ENCODE measurements at places on chromosomes 11 and 22. TPM values are rescaled to one million over a fixed set of nuclear protein-coding genes. Genes with fewer than 3 reads are reported as not detected.

The DDTL gene
- total RNA-seq = 4.7 TPM

The CEP126 gene
- total RNA-seq = 0.40 TPM

The MEN1 gene
- 9.2 TPM for total RNA-seq

The OR4D5 gene
- total RNA-seq = not detected

The LDHAL6A gene
- not detected for total RNA-seq

The DNAJB13 gene
- total RNA-seq = 0.79 TPM

The FOLR2 gene
- not detected for total RNA-seq

The CABP7 gene
- total RNA-seq = not detected

The RAB39A gene
- total RNA-seq = 0.13 TPM

The GRAMD1B gene
- total RNA-seq = not detected

The PRDX5 gene
- 333 TPM for total RNA-seq

The OVCH2 gene
- not detected for total RNA-seq

The PDE2A gene
- total RNA-seq = not detected

The SAMM50 gene
- 65.1 TPM for total RNA-seq

The F2 gene
- total RNA-seq = not detected

The WNT11 gene
- total RNA-seq = not detected

The RBM14 gene
- 19.9 TPM for total RNA-seq

The KRTAP5-2 gene
- total RNA-seq = not detected

The PATE2 gene
- 0.07 TPM for total RNA-seq

The MPZL2 gene
- not detected for total RNA-seq

The DENND6B gene
- 0.15 TPM for total RNA-seq

The C1QTNF4 gene
- total RNA-seq = not detected

The TSSK2 gene
- not detected for total RNA-seq

The LIF gene
- total RNA-seq = 11.1 TPM

The MYOD1 gene
- not detected for total RNA-seq

The CLTCL1 gene
- total RNA-seq = 1.5 TPM

The SYT9 gene
- 0.23 TPM for total RNA-seq

Data from MG63 (cell line).